HS-5 (cell line): ENCODE measurements at places on chromosomes 2 and 18.

DNA sequence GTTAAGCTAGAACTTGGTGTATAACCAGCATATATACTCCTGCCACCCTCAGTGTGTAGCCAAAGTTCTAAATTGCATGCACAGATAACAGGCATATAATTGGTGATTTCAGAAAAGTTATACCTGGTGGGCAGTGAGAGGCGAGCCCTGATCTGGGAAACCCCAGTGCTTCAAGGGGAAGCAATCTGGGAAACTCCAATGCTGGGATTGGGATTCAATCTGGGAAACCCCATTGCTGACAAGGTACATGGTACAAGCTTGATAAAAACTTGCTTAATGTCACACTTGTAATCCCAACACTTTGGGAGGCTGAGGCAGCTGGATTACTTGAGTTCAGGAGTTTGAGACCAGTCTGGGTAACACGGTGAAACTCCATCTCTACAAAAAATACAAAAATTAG lies 147.6 kb downstream of the NEDD4L start:
- DNase-seq = no peak

DNA sequence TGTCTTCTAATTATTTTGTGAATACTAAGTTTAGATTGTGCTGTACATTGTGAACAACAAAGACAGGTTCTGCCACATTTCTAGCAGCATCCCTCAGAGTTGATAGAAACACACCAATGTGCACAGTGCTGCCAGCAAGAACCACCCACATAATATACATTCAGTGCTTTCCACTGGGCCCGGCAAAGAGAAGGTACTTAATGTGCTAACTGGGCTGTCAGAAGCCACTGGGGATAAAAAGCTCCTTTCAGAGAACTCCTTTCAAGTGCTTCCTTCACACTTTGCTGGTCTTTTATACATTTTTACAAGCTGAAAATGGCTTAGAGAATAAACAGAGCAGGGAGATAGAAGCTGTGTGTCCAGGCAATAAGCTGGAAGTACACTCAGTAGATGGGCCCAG lies 58.0 kb upstream of the CAPN13 start:
- no peak for DNase-seq

- DNase-seq = no peak
Measured at GRCh38 chr2:96895032-96895745, 25.3 kb upstream of the SEMA4C start.

GRCh38 chr2:212505586-212505985 lies 33.0 kb downstream of the ERBB4 start:
- DNase-seq = no peak

DNA sequence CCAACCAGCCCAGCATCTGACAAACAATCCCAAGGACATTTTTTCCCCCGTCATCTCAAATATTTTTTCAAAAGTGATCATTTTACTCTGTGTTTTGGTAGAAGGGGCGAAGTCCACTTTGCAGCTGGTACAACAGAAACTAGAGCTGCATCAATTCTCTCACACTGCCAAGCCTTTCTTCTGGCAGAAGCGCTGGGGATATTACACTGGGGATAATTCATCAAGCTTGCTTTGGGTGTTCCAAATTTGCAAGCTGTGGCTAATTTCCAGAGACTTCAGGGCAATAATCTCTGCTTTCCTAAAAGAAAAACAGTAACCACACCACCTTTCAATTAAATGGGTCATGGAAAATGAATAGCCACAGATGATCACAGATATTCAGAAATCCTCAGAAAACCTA lies 238.3 kb downstream of the SLC8A1 start:
- DNase-seq = no peak

DNA sequence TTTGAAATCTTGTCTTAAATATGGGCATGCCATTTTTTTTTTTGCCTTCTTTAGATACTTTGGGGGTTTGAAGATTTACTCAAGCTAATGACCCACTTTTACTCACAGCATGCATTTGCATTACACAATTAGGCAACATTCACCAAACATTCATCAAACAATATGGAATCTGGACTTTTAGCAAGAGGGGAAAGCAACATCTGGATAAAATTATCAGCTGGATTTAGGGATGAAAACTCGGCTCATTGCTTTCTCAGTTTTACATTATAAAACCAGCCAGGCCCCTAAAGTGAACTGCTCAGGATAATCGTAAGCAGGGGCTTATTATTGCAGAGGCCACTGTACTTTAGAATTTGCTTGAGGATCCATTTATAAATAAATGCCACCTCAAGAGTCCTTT lies 44.7 kb downstream of the SOX11 start:
- DNase-seq = no peak

- no peak for DNase-seq
Measured at GRCh38 chr18:23793051-23793450, 103.8 kb downstream of the LAMA3 start.

DNA sequence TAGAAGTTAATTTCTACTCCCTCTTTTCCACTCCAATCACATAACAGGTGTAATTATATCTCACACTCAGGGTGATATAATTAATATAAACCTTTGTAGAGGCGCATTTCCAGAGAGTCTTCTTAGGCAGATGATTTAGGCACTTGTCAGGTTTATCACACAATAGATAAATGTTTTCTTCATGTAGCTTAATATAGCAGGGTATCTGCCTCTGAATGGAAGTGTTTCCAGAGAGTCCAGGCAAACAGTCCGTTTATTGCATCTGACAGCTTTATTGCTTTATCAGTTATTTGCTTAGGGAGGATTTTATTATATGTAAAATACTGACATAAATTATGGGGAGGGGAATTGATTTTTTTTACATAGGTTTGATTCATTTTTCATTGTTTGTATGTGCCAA lies 766.3 kb downstream of the SLC4A3 start:
- DNase-seq = no peak

DNA sequence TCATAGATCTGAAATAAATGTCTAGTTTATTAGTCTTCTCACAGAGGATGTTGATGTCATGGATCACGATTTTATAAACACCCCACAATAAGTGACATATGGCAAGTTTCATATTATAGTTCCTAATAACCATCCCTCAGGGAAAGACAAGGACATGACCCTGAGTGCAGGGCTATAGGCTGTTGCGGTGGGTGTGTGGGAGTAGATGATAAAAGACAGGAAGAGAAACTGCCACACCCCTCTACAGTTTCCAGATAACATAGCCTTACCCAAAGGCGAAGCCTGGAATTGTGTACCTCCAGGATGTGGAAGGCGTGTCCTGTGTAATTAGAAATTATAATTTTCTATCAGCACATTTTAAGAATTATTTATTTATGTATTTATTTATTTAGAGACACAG lies 2.4 kb upstream of the NEDD4L start:
- no peak for DNase-seq

DNA sequence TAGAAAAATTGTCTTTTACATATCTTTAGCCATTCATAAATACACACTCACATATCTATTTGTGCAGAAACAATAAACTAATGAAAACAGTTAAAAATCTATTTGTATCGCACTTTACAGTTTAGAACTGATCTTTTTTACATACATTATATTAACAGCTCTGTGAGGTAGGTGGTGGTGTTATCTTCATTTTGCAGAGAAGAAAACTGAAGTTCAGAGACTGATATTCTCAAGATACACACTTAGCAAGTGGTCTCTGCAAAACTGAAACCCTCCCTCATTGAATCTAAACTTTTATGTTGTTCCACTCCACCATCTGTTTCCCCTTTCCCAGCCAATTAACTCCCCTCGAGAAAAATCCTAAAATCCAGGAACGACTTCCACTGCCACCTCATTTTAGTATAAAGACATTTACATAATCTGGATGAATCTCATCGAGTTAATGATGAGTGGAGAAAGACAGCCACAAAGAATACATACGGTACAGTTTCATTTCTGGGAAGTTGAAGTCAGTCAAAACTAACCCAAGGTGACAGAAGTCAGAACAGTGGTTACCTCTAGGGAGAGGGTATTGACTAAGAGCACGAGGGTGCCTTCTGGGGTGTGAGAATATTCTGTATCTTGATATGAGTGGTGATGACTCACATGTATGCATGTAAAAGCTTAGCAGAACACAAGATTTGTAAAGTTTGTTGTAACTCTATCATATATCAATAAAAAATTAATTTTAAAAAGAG lies 524.2 kb upstream of the TCF4 start:
- DNase-seq = no peak

DNA sequence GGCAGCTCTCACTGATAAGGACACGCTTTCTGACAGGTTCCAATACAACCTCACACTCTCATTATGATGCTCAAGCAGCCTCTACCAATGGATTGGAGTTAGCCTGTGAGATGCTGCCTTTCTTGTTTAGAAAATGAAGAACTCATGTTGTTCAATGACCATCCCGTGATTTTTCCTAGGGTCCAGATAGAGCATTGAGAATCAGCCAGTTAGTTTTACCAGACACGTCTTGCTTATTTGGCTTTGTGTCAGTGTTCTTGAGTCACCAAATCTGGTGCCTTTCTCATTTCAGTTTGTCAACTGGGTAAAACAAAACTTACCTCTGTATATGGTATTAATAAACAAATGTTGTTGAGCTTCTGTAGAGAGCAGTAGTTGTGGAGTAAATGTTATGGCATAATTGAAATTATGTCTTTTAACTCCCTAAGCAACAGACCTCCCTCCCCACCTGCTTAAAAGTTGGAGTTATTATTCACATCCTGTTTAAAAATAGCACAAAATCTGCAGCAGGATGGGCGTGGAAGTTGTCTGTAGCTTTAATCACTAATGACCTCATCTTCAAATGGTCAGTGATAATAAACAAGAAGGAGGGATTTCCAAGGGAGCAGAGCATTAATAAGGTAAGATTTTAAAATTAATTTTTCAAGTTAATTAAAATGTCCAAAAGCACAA lies 167.3 kb downstream of the HRH4 start:
- DNase-seq = no peak
